ENCODE measurements at places on chromosomes 1 and 21. TPM values are rescaled to one million over a fixed set of nuclear protein-coding genes. Genes with fewer than 3 reads are reported as not detected.

DNA sequence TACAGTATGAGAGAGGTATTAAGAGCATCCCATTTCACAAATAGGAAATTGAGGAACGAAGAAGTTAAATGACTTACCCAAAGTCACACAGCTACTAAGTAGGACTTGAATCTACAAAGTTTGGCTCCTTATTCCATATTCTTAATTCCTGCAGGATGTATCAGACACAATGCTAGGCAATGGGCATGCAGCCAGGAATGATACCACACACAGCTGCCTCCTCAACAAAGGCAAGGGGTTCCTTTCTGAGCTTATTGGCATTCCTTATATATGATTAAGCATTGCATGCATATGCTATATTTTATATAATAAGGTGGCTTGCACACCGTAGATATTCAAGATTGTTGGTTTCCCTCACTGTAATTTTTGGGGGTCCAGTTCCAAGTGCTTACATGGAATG, 34.2 kb upstream of the JUN start:
- peaks cover 10% of the 10 kb centered on the region for H3K27me3 ChIP-seq
- no peaks in the 10 kb centered on the region for H3K36me3 ChIP-seq
- no peak overlapping the region for H3K27ac ChIP-seq
- no peak for DNase-seq
- peaks cover 20% of the 10 kb centered on the region for H3K4me1 ChIP-seq

DNA sequence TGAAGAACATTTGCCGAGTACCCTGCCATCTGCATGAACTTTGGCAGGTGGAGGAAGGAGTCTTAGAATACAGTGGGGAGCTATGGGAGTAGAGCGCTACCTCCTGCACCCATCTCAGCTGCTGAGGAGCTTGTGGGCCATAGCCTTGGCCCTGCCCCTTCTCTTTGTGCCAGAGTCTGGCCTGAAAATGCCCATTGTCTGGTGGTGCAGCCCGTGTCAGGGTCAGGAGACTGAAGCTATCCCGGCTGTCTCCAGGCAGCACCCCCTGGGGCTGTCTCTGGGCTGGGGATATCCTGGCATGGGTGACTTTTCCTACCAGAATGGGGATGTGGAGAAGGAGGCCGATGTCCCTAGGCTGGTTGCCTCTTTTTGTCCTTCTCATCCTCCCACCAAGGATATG, 7.3 kb downstream of the IPO13 start:
- no peak overlapping the region for H3K4me3 ChIP-seq
- H3K36me3 ChIP-seq: peaks cover 6% of the 10 kb centered on the region
- DNase-seq: no peak
- no peaks in the 10 kb centered on the region for H3K4me1 ChIP-seq
- H3K27ac ChIP-seq: no peak overlapping the region

GRCh38 chr1:58409336-58409735, 137.2 kb downstream of the OMA1 start:
- no peak overlapping the region for H3K27ac ChIP-seq
- H3K27me3 ChIP-seq: peaks cover 3% of the 10 kb centered on the region
- H3K36me3 ChIP-seq: no peaks in the 10 kb centered on the region
- no peak for DNase-seq

DNA sequence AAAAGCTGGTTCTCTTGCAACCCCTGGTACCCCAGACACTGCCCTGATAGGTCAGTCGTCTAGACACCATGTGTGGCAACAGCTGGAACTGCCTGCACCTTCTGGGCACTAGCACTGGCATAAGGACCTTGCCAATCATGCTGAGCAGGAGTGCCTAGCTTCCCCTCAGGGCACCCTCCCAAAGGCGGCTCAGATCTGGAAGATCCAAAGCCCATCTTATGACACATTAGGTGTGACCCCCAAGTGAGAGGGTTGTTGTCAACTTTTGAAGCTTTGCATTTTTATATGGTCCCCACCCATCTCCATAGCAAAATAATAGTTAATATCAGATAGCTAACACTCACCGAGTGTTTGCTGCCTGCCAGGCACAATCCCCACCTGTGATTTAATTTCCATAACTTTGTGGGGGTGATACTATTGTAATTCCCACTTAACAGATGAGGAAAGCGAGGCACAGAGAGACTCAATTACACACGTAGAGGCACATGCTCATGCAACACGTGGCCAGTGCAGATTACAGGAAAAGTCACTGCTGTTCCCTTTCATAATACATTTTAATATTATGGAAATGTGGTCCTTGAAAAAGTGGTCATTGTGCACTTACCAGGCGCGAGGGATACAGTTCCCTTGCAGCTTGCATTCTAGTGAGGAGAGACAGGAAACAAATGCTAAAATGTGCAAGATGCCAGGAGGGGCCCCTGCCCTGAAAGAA, 25.8 kb downstream of the EXOC8 start:
- H3K27me3 ChIP-seq: no peaks in the 10 kb centered on the region
- peaks cover 3% of the 10 kb centered on the region for H3K4me1 ChIP-seq
- no peak overlapping the region for H3K4me3 ChIP-seq
- H3K27ac ChIP-seq: no peak overlapping the region

- H3K4me3 ChIP-seq: no peak overlapping the region
- H3K4me1 ChIP-seq: peaks cover 12% of the 10 kb centered on the region
- no peak overlapping the region for H3K27ac ChIP-seq
- DNase-seq: no peak
These were observed 6.3 kb upstream of the KCNE1 start for GRCh38 chr21:34518301-34518700.

GRCh38 chr1:54965624-54966340, 14.6 kb upstream of the TMEM61 start:
- no peak overlapping the region for H3K27ac ChIP-seq
- DNase-seq: no peak
- H3K4me1 ChIP-seq: peaks cover 9% of the 10 kb centered on the region

GRCh38 chr1:73644198-73644597, 553.8 kb downstream of the LRRIQ3 start:
- no peaks in the 10 kb centered on the region for H3K27me3 ChIP-seq
- no peaks in the 10 kb centered on the region for H3K4me1 ChIP-seq
- H3K27ac ChIP-seq: no peak overlapping the region
- no peak overlapping the region for H3K4me3 ChIP-seq
- H3K36me3 ChIP-seq: no peaks in the 10 kb centered on the region

The FABP3 gene
- 0.62 TPM for total RNA-seq

The NBPF10 gene
- 1.5 TPM for total RNA-seq

The ACTN2 gene
- not detected for total RNA-seq

The LAMC2 gene
- total RNA-seq: not detected

The ELAPOR1 gene
- 6.1 TPM for total RNA-seq

The CBS gene
- total RNA-seq: 13.7 TPM

All from activated naive CD8-positive, alpha-beta T cell treated with anti-CD3 and anti-CD28 coated beads, Interleukin-2, amount 10 ng/mL, durations not matched to agents 7 days and 5 days (primary cell).